ENCODE measurements at places on chromosomes 7 and 10.
A peak's percentile ranks its signal among the peaks of the same experiment; 100 is the strongest.

GRCh38 chr10:102113956-102114857 lies 6.0 kb downstream of the LDB1 start:
- DNase-seq: no peak

DNA sequence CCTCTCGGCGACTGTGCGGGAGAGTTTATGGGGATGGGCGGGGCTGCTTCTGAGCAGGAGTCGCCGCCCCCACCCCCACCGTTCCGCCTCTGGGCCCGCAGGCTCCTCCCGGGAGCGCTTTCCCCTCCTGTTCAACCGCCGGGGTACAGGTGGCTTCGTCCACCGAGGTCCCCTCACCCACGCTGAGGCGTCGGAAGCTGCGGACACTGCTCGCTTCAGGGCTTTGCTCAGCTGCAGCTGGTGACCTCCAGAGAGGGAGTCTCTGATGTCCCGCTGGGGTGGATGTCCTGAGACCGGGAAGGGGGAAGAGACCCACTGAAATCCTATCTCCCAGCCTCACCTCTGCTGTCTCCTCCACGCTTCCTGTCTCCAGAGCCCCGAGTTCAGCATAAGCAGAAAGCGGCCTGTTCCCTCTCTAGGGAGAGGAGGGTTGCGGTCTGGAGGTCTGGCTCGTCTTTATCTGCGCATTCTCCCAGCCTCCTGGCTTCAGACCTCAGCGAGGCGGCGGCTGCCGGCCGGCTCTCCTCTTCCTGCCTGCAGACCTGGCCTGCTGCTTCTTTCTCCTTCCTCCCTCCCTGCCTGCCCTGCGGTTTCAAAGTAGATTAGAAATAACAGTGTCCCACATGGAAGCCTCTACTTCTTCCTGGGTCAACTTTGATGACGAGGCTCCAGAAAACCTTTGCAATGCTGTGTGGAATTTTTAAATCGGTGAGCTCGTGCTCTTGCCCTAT lies 1.8 kb downstream of the CYP2E1 start:
- no peak for DNase-seq

- DNase-seq: no peak
Observed at GRCh38 chr10:59830601-59831259, 75.6 kb downstream of the CCDC6 start.

- no peak for DNase-seq
Observed at GRCh38 chr7:137160236-137160635, 183.3 kb downstream of the PTN start.

DNA sequence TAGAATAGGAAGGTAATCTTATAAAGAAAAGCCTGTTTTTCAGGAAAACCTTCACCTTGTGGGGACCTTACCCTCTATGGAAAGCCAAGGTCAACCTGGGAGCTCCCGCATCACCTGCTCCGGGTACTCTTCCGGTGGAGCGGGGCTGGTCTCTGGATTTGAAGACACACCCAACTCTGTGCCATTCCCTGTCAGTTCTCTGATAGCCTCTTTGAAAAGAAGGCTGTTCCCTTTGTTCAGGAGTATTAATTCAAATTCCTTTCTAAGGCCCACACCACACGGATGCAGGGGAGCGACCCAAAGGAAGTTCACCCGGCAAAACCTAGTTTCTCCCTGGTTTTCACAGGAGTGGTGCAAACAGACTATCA lies 10.7 kb downstream of the CTBP2 start:
- DNase-seq: no peak

DNA sequence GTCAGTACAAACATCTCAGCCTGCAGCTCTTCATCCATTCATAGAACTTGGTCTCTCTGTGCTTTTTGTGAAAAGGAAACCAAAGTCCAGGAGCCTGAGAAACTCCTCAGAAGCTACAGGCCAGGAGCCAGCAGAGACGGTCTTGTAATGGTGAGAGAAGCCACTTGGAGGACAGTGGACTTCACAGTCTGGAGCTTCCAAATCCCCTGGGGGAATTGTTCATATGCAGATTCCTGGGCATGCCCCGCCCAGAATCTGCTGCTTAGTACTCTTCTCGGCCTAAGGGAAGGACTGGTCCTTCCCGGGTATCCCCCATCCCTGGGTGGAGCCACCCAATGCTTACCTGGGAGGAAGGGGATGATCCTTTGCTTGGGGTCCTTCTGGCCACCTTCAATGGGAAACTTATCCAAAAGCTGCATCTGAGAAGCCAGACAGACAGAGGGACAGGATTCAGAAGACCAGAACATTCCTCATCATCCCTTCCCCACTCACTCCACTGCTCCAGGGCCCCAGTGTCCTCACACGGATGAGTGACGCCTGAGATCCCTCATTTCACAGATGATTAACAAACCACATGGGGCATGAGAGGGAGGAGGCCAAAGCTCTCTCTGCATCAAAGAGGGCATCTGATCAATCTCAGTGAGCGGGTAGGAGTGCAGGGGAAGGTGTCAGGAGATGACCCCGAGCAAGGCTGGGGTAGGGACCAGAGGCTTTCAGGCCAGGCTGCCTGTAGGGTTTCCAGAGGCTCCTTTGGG lies 88.4 kb downstream of the SH3PXD2A start:
- DNase-seq: no peak

- DNase-seq: no peak
Observed at GRCh38 chr7:144255471-144255897, 9.1 kb downstream of the OR2A7 start.

GRCh38 chr7:95662987-95663386 lies 66.7 kb upstream of the PDK4 start:
- no peak for DNase-seq

GRCh38 chr7:130362251-130362816 lies 17.7 kb downstream of the CPA5 start:
- no peak for DNase-seq

DNA sequence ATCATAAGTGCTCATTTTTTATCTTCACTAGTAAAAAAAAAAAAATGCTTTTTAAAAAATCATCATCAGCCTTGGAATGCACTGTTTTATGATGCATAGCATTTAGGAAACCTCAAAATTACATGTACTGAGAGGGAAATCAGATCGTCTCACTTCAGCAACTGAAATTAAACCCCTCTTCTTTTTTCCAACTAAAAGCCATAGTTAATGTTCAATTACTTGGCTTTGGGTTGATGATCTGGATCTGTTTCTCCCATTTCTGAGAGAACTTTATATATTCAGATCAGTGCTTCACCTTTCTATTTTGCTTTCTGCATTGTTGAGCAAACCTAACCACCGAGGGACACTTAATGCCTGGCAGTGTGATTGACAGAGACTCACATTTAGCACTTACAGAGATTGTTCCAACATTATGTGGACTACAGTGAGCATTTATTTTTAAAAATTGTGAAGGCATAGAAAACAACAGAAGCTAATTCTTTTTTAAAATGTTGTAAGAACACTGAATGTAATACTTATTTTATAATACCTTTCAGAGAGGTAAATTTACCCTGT lies 678.4 kb downstream of the PHTF2 start:
- no peak for DNase-seq

DNA sequence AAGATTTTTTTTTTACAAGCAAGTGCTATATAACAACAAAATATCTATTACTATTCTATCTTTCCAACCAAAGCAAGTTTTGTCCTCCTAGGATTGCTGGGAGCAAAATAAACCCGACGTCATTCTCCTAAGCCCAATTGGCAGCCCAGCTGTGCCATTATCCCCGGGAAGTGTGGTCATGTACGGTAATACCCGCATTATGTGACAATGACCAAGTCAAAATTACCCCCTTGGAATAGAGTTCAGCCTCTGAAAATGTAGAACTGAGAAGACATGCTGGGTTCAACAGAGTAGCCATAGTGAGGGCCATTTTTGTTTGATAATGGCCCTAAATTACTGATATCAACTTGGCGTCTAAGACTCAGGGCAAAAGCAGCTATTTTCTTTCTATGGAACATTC lies 215.5 kb downstream of the LRRTM3 start:
- no peak for DNase-seq

DNA sequence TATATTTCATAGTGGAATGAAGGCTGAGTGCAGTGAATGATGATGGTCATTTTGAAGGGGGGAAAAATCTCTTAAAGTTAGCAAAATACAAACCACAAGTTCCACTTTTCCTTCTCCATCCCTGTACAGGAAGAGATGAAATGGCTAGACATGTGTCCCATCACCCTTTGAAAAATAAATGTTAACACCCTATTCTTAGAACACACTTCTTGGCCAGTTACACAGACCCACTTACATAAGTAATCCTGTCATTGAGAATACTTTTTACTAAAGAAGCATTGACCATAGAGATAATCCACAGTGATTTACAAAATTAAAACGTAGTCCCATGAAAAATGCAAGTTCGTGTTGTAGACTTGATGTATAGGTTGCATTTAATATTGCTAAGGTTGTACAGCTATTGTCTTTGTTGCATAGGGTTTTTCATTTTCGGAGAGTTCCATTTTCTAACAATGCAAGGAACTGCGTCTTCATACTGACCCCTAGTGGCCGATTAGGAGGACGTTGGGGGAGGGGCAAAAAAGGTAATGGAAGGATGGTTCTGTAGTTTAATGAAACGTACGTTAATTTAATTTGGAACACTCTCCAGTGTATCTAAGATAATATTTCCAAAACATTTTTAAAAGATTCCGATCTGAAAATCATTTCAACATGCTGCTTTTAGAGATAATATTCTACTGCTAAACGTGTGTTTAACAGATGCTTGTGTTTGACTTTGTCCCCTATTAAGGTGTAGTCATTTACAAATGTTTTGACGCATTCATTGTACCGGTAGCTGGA lies 60.9 kb downstream of the ARMC3 start:
- DNase-seq: peak; percentile 64

- no peak for DNase-seq
Observed at GRCh38 chr10:72162978-72163377, 52.8 kb upstream of the ANAPC16 start.

DNA sequence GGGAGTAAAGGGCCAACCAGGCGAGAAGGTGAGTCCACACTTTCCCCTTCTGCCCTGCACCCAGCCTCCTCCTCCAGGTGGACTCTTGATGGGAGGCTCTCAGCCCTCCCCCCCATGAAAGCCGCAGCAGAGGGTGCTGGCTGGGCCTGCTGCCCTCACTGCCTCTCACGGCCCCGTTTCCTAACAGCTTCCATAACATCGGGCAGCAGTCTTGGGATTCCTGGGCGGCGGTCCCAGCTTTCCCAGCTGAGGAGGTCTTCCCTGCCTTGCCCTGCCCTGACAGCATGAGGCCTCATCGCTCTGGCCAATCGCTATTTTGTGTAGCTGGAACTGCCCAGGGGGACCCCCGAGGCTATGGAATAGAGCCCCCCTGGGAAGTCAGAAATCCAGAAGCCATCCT lies 76.3 kb downstream of the COL13A1 start:
- no peak for DNase-seq

- no peak for DNase-seq
Observed at GRCh38 chr10:129800796-129801340, 163.2 kb downstream of the EBF3 start.

All from effector CD4-positive, alpha-beta T cell (primary cell).